Epithelial cell of prostate (primary cell): ENCODE measurements at places on chromosomes 1 and 21.

DNA sequence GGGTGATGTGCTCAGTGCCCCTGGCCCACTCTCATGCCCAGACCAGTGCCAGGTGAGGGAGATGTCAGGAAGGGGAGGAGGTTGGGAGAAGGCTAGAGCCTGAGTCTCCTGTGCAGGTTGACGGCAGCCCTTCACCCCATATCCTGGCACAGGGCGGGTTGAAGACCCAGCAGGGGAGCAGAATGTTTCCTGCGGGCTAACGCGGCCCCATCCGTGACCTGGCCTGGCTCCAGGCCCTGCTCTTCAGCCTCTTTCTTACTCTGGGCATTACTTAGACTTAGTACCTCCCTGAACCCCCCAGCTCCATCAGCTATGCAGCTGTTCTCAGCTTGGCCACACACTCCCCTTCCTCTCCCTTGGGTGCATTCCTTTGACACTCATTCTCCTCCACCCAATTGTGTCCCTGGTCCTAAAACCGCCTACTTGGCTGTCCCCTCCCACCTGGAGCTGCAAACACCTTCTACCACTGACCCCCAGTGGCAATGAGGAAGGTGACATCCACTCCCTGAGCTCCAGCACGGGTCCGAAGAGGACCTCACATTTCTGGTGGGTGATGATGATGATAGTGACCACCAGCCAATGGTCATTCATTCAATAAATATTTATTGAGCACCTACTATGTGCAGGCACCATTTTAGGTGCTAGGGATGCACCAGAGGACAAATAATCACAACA is 179.0 kb downstream of the PTPRU start:
- DNase-seq = no peak

GRCh38 chr21:14956807-14957206 is 108.0 kb downstream of the NRIP1 start:
- no peak for DNase-seq

DNA sequence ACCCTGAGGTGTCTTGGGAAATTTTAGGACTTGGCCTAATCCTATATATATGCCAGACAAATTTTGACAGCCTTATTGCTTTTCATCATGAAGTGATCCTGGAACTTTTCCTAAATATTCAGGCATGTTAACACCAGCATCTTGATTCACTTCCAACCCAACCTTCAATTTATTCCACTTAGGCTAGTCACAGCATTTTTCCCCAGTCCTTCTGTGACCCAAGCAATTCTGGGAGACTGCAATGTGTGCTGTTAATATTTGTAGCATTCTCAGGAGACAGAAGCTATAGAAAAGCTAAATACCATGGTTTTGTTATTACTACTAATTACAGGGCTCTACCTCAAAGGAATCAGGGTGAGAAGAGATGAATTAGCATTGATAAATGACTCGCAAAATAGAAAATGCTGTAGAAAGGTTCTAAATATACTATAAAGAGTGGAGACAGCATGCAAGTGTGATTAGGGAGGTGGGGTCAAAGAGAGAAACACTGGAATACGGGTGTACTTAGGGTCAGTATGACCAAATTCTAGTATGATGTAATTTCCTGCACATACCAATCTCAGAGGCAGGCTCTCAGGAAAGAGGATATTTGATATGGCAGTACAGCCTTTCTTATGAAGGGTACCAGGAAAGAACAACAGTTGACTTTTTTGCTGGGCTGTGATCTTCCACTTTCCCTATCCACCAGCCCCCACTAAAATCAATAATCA is 29.1 kb downstream of the PRRX1 start:
- no peak for DNase-seq

DNA sequence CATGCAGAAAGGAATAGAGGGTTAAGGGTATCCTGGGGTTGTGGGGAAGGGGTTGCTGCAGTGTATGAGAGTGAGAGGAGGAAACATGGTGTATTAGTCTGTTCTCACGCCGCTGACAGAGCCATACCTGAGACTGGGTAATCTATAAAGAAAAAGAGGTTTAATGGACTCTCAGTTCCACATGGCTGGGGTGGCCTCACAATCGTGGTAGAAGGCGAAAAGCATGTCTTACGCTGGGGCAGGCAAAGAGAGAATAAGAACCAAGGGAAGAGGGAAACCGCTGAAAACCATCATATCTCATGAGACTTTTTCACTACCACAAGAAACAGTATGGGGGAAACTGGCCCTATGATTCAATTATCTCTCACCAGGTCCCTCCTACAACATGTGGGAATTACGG is 17.7 kb downstream of the OSBPL9 start:
- DNase-seq = no peak

GRCh38 chr1:65911679-65912078 is 119.0 kb downstream of the PDE4B start:
- DNase-seq = no peak

DNA sequence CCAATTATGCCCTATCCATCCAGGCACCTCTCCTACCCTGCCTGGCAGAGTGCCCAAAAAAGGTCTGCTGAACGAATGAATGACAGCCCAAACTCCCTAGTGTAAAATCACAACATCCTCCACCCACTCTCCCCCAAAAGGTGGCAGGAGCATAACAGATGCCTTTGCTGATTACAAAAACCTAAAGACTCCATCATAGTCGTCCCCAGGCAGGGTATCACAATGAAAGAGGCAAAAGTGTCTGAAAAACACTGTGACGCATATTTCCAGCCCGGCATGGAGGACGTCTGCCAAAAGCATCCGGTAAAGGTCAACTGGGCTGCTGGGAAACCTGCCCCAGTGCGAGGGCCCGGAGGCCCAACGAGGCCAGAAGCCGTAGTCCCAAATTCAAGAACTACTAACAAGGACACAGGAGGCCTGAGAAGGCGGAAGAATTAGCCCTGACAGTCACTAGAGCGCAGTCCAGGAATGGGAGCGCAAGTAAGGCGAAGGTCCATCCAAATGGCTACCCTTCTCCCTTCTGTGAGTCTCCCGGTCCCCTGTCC is 576 bp downstream of the SMIM12 start:
- DNase-seq = no peak

GRCh38 chr21:41628256-41628655 is 120.3 kb upstream of the TMPRSS2 start:
- DNase-seq = no peak

- no peak for DNase-seq
Observed at GRCh38 chr1:20555758-20556120, 3.4 kb downstream of the FAM43B start.

DNA sequence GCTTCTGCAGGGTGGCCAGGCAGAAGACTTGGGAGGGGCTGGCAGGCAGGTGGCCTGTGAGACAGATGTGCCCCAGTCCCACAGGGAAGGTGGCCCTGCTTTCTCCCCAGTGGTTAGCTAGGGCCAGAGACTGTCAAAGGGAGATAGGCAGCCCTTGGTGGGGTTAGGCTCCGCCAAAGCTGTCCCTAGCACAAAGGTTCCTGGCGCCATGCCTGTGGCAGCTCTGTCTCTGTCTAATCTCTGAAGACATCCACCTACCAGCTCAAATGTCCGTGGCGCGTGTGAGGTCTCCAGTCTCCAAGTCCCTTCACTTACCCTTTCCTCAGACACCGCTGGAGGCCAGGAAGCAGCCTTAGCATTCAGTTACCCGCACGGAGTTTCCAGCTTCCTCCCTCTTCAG is 17.7 kb downstream of the TCP10L start:
- DNase-seq = no peak

DNA sequence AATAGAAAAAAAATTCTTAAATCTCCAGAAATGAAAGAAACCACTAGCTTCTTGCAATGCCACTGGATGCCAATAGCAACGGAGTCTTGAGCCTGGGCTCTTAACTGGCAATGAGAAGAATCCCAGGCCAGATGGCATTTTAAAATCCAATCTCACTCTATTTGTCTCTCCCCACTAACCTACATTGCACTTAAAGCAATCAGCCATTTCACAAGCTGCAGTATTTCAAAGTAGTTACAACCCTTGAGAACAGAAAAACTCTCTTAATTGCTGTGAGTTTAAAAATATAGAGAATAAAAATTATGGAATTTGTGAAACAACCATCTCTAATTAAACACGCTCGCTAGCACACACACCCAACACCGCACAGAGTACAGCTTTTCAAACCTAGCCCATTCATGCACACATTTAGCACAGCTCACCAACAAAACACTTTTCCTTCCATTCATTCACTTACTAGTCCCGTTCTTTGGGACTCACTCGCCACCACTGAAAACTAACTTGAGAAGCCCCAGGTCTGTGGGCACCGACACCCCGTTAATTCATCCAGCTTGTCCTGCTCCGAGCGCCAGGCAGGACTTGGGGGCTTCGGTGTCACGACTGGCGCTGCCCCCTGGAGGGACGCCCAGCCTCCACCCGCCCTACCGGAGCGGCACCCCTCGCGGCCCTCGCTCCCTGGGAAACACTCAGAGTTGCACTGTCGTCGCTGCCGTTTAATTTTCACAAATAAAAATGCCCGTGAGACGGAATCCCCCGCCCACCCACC is 1.0 kb downstream of the DDAH1 start:
- no peak for DNase-seq

DNA sequence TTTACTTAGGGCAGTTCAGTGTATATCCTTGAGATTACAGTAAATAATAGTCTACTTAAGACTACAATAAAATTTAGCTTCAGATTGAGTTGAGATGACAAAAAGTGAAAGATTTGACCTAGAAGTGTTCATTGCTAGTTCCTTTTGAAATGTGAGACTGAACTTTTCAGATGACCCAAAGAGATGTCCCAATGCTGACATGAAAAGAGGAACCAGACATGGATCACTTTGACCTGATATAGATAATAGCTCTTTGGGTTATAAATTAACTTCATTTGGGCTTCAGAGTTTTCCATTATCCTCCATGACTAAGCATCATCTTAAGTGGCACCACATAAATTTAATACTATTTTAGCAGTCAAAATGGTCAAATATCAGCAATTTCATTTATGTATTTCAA is 25.7 kb upstream of the OR10J5 start:
- DNase-seq = no peak

DNA sequence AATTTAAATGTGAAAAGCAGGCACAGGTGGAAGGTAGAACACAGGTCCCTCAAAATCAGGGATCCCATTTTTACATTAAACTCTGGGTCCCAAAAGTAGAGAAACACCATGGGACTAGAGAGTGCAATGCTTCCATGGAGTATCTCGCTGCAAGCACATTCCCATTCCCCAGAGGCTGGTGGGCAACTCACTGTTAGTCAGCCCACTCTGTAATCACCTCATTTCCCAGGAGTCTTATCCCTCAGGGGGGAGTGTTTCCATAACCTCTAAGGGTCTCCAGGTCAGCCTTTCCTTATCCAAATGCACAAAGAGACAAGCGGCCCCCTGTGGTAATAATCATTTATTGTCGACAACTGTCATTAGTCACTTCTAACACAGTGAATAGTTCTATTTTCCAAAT is 490.1 kb upstream of the LRRC7 start:
- DNase-seq = no peak

GRCh38 chr1:26961826-26962225 is 1.6 kb upstream of the KDF1 start:
- DNase-seq = peak; percentile 60

- no peak for DNase-seq
Observed at GRCh38 chr1:32239790-32240139, 7.3 kb upstream of the FAM167B start.

- DNase-seq = no peak
Observed at GRCh38 chr1:179860652-179861051, 17.0 kb downstream of the TOR1AIP2 start.

GRCh38 chr1:189429610-189430009 is 1048.1 kb downstream of the BRINP3 start:
- DNase-seq = peak; percentile 14

DNA sequence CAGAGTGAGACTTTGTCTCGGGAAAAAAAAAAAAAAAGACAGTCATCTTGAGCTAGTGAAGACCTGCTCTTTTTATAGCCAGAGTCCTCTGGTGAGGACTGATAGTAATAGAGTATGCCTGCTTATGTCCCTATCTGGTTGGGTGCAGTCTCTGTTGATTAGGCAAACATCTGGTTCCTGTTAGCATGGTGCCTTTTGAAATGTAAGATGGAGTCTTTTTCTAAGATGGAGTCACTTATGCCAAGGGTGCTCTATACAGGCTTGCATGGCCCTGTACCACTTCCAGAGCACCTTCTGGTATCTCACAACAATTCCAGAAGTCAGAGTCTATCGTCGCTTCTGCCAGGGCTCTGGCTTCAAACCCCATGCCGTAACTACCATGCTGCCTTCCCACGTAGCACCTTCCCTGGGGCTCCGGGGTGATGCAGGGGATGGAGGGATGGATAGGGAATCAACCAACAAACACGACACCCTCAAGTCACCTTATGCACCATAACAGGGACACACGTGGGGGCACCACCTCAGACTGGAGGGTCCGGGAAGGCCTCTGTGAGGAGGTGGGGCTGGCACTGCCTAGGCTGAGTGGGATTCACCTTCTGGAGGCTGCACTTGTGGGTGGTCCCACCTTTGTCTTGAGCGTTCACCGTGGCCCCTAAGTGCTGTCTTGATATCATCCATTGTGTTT is 11.6 kb upstream of the PADI6 start:
- DNase-seq = no peak

DNA sequence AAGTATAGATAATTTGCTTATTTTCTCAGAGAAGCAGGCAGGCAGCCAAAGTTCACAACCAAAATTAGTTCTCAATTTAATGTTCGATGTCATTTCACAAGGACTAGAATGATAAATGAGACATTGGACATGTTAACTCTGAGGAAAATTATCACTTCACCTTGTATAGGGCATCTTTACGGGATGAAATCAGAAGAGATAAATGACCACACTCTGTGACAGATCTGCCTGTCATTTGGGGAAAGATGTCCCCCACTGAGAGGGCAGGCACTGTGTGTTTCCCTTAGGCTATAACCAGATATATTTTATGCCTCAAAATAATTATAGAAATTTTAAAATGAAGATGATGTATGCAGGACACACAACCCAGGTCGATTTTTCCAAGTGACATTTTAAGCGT is 642.9 kb downstream of the BRINP3 start:
- DNase-seq = no peak

- no peak for DNase-seq
Observed at GRCh38 chr1:111937147-111937725, 52.2 kb downstream of the KCND3 start.

GRCh38 chr1:61399199-61399598 is 316.8 kb downstream of the NFIA start:
- no peak for DNase-seq

- DNase-seq = no peak
Observed at GRCh38 chr1:29379443-29380073, 143.2 kb downstream of the PTPRU start.

DNA sequence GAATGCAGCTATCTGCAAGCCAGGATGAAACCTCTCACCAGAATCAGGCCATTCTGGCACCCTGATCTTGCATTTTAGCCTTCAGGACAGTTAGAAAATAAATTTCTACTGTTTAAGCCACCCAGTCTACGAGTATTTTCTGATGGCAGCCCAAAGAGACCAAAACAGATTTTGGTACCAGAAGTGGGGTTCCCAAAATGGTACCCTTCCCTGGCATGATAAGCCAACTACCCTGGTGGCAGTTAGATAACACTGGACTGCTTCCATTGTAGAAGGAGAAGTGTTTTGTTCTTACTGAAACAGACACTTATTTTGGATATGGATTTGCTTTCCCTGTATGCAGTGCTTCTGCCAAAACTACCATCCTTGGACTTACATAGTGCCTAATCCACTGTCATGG is 115.0 kb downstream of the CSMD2 start:
- DNase-seq = no peak
